Lower leg skin (tissue), 4 donors: ENCODE measurements at places on chromosomes 1 and 21. TPM values are rescaled to one million over a fixed set of nuclear protein-coding genes. Genes with fewer than 3 reads are reported as not detected.

Gene PRAMEF15
- total RNA-seq, result not detected

Gene POU3F1
- total RNA-seq, result 19.1 TPM

Gene PGBD5
- total RNA-seq, result 1.6 TPM

Gene NUF2
- total RNA-seq, result 2.2 TPM

Gene CD5L
- 0.17 TPM for total RNA-seq

Gene VHLL
- total RNA-seq, result not detected

Gene DENND2D
- 26.7 TPM for total RNA-seq

Gene CDK18
- total RNA-seq, result 4.5 TPM

Gene PLEKHG5
- total RNA-seq, result 72.5 TPM

Gene CFHR3
- total RNA-seq, result not detected

Gene MYOG
- not detected for total RNA-seq

Gene INAVA
- total RNA-seq, result 176 TPM

Gene KMO
- total RNA-seq, result 0.15 TPM

Gene AMY1B
- total RNA-seq, result not detected

Gene LORICRIN
- 434 TPM for total RNA-seq

Gene SLC9C2
- total RNA-seq, result not detected

Gene NBPF14
- total RNA-seq, result 33.3 TPM

Gene IFFO2
- 562 TPM for total RNA-seq

Gene GBP3
- 7.3 TPM for total RNA-seq

Gene RIPPLY3
- total RNA-seq, result not detected

Gene LRRC53
- not detected for total RNA-seq

Gene CHI3L2
- 5.5 TPM for total RNA-seq

Gene NHLH1
- not detected for total RNA-seq

Gene FAM151A
- not detected for total RNA-seq

Gene FAM167B
- total RNA-seq, result 1.4 TPM

Gene OR2L2
- total RNA-seq, result not detected

Gene TLCD4
- 9.0 TPM for total RNA-seq

Gene S100A7
- 23.2 TPM for total RNA-seq

Gene KLF17
- not detected for total RNA-seq

Gene ANKRD45
- not detected for total RNA-seq

Gene COA6
- total RNA-seq, result 9.8 TPM

Gene PTP4A2
- total RNA-seq, result 92.3 TPM
